NCI-H2081 treated with DMSO at 0.1 percent for 48 hours (cell line): ENCODE measurements at places on chromosomes 1 and 21.

GRCh38 chr1:233912909-233913308 is 8.4 kb downstream of the SLC35F3 start:
- no peak for DNase-seq

- no peak for DNase-seq
Observed at GRCh38 chr1:156704166-156704711, 1.1 kb downstream of the CRABP2 start.

- DNase-seq = no peak
Observed at GRCh38 chr1:108871050-108871724, 5.6 kb upstream of the GPSM2 start.

- no peak for DNase-seq
Observed at GRCh38 chr1:21012937-21013336, 163.8 kb downstream of the EIF4G3 start.

GRCh38 chr1:21716169-21716568 is 47.0 kb upstream of the RAP1GAP start:
- no peak for DNase-seq

DNA sequence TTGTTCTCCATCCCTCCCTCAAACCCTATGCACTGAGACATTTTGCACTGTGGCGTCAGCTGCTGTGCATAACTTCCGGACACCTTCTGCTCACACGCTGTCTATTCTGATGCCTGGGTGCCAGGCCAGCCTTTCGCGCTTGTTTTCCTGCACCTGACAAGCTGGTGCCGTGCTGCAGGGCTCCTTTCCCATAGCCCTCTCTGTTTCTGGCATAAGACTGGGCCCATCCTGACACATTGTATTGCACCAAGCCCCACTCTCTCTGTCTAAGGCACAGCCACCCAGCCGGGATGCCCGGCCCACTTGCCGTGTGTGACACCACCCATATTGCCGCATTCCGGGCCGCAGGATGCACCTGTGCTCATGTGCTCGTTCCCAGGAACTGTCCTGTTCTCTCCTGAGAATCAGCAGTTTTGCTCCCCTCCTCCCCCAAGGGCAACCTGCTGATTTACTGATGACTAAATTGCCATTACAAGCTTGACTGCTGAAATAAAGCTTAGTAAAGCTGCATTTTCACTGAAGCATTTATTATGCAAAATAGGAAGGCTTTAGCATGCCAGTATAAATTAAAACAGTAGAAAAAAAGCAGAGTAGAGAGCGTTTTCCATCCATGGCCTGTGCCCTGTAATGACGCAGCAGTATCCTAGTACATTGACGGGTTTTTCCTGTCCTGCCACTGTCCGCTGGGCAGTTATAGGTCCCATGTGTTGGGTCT is 88.0 kb downstream of the CD247 start:
- DNase-seq = no peak

DNA sequence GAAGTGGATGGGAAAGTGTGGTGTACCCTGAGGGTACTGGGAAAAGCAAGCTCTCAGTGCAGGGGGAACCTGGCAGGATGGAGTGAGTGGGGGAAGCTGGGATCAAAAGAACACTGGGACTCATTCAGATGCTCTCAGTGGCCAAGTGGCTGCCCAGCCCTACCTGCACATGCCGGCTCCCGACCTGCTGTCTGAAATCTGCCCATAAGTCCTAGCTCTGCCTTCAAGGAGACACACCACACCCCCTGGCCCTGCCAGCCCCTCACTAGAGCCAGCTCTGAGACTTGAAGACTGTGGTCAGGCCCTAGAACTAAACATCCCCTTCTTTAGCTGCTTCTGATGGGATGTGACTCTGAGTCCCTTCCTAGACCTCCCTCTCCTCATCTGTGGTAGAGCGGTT is 2.2 kb downstream of the TMEM54 start:
- DNase-seq = no peak

DNA sequence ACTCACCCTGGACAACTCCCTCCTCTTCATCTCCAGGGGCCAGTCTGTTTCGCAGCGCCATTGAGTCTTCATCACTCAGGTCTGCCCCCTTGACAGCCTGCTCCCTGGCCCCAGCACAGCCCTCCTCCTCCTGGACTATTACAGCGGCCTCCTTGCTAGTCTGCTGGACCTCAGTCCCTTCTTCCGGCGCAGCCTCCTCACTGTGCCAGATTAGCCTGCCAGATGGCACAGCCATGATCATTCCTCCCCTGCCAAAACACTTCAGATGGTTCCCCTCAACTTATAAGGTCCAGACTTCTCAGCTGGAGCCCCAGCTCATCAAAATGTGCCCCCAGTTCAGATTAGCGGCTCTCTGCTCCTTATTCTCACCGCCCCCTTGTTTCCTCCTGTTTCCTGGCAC is 7.0 kb upstream of the CELSR2 start:
- DNase-seq = no peak

DNA sequence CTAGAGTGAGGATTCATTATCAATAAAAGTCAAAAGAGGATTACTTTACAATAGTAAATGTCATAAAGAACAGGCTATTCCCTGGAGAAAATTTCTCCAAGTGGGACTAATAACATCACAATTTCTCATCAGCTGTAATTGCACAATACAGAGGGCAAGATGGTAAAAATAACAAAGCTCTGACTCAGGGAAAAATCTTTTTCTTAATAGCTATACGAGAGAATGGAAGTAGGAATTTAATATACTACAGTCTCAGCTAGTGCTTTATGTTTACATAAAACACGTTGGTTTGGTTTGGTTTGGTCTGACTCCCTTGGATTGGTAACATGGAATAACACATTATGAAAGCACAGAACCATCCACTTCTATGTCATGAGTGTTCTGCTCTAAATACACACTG is 397.6 kb downstream of the LRRIQ3 start:
- no peak for DNase-seq

DNA sequence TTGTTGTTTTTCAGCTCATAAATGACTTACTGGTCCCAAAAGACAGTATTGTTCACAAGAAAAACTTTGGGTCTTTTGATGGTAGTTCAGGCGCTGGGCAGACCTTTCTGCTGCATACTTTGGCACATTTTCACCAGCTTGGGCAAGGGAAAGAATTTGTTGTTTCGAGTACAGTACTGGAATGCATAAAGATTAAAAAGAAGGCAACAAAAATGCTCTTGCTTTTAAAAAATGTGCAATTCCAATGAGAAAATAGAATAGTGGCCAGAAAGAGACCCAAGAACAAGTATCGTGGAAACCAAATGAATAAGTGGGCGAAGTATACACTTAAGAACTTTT is 56.0 kb downstream of the CLIC6 start:
- no peak for DNase-seq

DNA sequence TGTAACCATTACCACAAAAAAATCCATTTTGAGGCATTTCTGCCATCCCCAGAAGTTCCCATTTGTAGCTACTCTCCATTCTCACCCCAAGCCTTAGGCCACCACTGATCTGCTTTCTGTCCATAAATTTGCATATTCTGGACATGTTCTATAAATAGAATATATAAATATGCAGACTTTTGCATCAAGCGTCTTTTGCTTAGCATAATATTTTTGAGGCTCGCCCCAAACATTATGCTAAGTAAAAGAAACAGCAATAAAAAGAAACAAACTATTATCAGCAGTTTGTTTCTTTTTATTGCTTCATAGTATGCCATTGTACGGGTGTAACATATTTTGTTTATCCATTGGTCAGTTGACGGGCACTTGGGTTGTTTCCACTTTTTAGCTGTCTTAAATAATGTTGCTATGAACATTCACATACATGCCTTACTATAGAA is 7.9 kb downstream of the TFAP2E start:
- DNase-seq = no peak

GRCh38 chr1:70415882-70416281 is 4.8 kb downstream of the CTH start:
- DNase-seq = no peak
